Peyer's patch (tissue), 4 donors: ENCODE measurements at places on chromosomes 2 and 18.

DNA sequence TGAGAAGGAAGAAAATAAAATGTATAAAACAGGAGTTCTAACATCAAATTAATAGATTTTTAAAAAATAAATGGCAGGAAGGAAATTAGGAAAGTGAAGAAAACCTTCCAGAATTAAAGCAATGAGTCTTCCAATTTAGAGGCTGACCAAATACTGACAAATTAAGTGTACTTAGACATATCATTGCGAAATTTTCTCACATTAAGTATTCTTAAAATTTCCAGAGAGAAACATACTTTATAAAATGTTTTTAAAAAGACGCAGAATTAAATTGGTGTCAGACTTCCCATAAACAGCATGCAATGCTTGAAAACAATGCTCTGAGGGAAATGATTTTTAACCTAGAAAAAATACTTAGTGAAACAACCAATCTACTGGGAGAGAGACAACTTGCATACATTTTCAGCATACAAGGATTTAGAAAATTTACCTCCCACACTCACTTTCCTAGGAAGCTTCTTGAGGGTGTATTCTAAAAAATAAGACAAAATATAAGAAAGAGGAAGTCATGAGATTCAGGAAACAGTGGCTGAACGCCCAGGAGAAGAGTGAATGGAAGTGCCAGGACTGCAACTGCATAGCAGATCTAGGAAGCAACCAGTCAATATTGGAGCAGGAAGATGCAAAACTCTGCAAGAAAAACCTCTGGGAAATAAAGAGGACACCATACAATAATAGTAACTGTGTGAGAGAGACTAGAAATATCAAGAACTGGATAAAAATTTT, 339.9 kb downstream of the ADCYAP1 start:
- DNase-seq: no peak

- DNase-seq: no peak
These were observed 128.6 kb downstream of the SMAD2 start for GRCh38 chr18:47801817-47802216.

DNA sequence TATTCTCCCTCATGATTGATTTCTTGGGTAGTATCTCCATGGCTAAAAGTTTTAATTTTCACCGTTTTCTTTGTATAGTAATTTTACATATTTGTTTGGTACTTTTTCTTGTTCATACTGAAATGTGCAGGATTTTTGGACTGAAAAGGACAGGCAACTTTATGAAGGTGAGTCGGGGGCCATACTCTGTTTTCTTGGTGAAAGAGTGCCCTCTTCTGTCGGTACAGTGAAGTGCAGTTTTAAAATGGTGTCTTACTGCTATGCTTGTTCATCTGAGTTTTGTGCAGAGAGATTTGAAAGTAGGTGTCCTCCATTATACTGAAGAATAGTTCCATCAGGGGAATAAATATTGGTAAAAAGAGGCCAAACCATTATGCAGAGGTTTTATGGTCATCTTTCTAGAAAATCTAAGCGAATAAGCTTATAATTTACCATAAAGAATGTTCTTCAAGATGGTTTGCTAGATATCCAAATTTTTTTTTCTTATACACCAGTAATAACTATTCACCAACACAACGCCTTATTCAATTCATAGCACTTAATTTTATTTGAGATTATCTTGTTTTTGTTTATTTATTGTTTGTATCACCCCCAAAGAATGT, 8.7 kb upstream of the SERPINB13 start:
- no peak for DNase-seq

DNA sequence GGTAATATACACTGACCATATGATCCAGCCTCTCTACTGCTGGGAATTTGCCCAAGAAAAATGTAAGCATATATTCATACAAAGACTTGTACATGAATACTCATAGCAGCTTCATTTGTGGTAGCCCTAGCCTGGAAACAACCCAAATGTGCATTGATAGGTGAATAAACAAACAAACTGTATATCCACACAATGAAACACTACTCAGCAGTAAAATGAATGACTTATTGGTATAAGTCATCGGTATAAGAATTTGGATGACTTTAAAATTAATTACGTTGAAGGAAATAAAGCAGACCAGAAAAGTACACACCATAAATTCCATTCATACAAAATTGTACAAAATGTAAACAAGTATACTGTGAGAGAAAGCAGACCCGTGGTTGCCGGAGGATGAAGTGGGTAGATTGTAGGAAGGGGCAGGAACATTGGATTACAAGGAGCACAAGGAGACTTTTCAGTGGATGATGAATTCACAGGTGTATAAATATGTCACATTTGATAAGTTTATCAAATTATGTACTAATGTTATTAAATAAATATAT, 376.7 kb downstream of the TDRD15 start:
- no peak for DNase-seq
